ENCODE measurements at places on chromosomes 13 and 19. TPM values are rescaled to one million over a fixed set of nuclear protein-coding genes. Genes with fewer than 3 reads are reported as not detected.

NUP62 gene
- 21.2 TPM for total RNA-seq

TEX101 gene
- total RNA-seq = not detected

EHD2 gene
- total RNA-seq = 144 TPM

SRRM5 gene
- total RNA-seq = not detected
